ENCODE measurements at places on chromosomes 2 and 18. TPM values are rescaled to one million over a fixed set of nuclear protein-coding genes. Genes with fewer than 3 reads are reported as not detected.

- H3K36me3 ChIP-seq = no peaks in the 10 kb centered on the region
- H3K27me3 ChIP-seq = peaks cover 44% of the 10 kb centered on the region
- no peak within 1 kb of the TSS for H3K27ac ChIP-seq
- H3K4me1 ChIP-seq = peaks cover 3% of the 10 kb centered on the region
Measured at GRCh38 chr2:238158509-238159070, at the start of gene ERFE. Gene ERFE (plus strand): TSS chr2:238158970. CDS start chr2:238159008, 38 bp downstream.

The PLEK gene
- total RNA-seq = not detected

The DUSP11 gene
- total RNA-seq = 22.2 TPM

The TFPI gene
- 23.5 TPM for total RNA-seq

The REG3A gene
- not detected for total RNA-seq
